Mucosa of descending colon (tissue), 3 donors: ENCODE measurements at places on chromosomes 5 and 9. TPM values are rescaled to one million over a fixed set of nuclear protein-coding genes. Genes with fewer than 3 reads are reported as not detected.

DNA sequence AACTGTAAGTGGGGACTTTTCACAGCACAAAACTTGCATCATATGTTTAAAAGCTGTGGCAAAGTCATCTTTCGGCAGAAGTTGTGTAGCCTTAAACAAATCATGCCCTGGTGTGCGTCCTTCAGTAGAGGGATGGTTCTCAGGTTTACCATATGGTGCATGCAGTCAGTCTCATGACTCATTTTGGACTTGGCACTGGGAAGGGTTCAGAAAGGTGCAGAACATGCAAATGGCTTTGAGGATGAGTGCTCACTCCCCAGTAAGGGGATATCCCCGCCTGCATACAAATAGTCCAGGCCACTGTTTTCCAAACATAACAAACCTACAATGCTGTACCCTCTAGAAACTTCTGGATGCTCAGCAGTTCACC, 260.3 kb downstream of the NDUFS4 start:
- no peak for DNase-seq

DNA sequence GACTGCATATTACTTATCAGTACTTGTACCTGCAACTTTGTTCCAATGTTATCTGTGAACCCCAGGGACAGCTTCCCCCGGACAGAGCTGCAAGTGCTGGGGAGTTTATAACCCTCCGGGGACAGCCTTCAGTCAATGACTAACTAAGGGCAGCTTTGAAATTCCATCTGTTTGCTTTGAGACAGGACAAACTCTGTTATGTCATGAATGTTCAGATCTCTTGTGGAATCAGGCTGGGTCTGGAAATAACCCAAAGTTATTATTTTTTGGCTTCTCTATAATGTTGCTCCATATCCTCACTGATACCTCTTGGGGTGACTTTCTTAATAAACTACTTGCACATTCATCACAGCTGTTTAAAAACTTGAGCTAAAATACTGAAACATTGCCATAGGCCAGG, 617.5 kb upstream of the TLE4 start:
- DNase-seq = no peak

GRCh38 chr9:124754289-124754688, 16.8 kb downstream of the NR6A1 start:
- no peak for DNase-seq

DNA sequence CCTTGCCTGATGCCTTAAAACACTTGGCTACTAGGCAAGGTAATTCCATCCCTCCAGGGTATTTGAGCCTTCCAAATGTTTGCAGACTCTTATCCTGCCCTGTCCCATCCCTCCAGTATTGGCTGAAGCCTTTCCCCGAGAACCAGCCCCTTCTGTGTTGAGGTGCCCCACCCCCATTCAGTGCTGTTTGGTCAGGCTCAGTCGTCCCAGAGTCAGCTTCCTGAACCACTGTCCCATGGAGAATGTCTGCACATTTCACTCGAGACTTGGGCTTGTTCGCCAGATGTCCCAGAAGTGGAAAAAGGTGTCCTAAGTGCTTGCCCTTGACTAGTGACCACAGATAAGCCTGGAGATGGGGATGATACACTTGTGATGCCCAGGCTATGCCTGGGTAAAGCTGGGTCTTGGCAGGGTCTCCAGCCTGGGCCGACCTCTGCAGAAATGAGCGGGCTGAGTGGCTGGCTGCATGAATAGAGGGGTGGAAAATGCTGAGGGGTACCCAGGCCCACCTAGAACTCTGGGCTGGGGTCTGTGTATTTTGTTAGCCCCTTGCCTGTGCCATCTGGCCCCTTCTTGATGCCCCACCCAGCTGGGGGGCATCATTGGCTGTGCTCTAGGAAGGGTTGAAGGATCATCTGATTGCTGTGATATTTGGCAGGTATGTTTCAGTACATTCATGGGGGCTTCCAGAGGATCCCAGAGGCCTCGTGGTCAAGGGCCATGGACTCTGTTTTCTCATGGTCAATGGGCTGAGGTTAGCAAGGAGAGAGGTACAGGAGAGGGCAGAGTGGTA, 178.4 kb downstream of the MACROH2A1 start:
- no peak for DNase-seq

GRCh38 chr5:178431782-178432165, 158.4 kb downstream of the COL23A1 start:
- no peak for DNase-seq

Gene WDR38
- not detected for total RNA-seq

Gene C9orf153
- not detected for total RNA-seq

GRCh38 chr5:31453522-31453921, 78.4 kb downstream of the DROSHA start:
- DNase-seq = no peak

DNA sequence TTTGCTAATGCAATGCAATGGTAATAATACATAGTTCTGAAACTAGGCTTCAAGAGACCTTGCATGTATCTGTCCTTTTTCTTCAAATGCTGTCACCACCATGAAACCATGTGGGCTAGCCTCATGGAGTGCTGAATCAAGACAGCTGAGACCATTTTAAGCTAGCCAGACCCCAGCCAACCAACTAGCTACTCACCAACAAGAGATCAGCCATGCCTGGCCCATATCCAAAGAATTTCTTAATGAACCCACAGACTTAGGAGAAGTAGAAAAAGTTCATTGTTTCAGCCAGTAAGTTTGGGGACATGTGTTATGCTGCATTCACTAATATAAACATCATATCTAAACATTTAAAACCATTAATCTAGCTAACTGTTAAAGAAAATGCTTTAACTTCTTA, 139.8 kb upstream of the EDIL3 start:
- no peak for DNase-seq

- no peak for DNase-seq
Measured at GRCh38 chr9:13705373-13705772, 425.9 kb upstream of the MPDZ start.

DNA sequence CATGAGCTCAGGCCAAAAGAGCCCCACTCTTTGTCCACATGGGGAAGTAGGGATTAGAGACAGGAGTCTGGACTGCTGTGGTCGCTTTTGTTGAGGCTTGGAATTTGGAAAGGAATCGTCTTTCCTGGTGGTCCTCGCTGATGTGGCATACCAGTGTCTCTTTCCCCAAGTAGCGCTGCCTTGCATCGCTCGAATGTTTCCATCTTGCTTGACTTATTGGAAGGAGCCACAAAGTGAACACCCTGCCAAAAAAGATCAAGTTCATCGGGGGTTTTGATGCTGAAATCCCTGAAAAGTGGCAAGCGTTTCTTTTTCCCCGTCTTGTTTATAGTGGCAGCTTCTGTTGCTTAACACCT, 161.3 kb downstream of the MACROH2A1 start:
- no peak for DNase-seq

Gene PCDH12
- total RNA-seq = 3.2 TPM

DNA sequence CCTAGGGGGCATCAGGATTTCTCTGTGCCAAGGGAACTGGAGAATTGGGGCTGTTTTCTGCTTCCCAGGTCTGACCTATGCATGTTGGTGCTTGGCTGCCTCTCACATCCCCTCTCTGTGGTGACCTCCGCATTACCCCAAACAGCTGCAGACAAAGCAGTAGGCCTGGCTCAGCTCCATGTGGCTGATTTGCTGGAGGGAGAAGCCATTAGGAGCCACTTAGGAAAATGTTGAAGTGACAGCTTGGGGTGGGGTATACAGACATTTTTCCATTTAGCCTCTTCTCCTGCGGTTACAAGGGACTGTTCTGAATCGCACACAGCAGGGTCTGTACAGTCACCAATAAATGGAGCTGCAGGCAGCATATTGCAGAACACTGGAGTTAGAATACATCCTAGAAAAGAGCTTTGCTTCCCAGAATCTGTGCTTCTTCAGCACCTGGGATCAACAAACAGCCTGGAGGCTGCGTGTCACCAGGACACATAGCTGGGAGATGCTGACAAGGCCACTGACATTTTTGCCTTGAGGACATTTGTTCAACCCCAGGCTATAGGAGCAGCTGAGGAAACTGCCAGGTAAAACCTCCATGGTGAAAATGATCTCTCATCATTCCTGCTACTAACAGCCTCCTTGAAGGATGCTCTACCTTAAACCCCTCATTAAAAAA, 335.3 kb downstream of the DIRAS2 start:
- DNase-seq = no peak

DNA sequence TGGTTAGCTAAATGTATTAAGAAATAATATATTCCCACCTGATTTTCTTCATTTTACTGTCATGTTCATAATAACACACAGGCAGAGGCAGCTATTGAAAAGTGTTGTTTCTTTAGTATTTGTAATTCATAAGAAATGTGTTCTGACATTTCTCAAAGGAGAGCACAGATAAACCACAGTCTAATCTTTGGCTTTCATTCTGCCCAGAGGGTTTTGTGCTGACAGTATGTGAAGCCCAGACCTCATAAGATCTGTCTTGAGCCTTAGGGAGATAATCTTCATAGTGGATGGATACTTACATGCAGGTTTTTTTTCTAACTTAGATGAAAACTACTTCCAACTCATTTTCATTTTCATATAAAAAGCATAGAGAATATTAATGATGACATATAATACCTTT, 206.1 kb downstream of the CHSY3 start:
- DNase-seq = no peak

DNA sequence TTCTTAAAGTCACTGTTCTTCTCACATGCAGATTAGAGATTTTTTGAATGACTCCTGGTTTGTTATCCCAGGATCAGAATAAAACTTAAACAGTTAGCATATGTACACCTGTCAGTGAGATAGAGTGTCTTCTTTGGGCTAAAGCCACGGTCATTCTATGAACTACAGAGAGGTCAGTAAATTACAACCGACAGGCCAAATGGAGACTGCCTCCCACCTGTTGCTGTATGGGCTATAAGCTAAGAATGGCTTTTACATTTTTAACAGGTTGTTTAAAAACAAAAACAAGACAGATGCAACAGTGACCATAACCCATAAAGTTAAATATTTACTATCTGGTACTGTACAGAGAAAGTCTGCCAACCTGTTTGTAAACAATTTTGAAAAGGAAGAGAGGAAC, 125.7 kb downstream of the ELAVL2 start:
- DNase-seq = no peak

DNA sequence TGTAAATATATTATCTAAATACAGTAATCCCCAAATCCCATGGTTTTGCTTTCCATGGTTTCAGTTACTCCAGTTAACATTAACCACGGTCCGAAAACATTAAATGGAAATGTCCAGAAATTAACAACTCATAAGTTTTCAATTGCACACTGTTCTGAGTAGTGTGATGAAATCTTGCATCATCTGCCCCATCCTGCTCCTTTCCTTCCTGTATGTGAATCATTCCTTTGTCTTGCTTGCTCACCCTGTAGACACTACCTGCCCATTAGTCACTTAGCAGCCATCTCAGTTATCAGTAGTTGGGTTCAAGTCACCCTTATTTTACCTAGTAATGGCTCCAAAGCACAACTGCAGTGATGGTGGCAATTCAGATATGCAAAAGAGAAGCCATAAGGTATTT, 1568.5 kb upstream of the WWC1 start:
- DNase-seq = no peak

Gene RETREG1
- 55.8 TPM for total RNA-seq

- peak; percentile 83 for DNase-seq
Measured at GRCh38 chr5:82174128-82174918, 103.8 kb downstream of the RPS23 start.

DNA sequence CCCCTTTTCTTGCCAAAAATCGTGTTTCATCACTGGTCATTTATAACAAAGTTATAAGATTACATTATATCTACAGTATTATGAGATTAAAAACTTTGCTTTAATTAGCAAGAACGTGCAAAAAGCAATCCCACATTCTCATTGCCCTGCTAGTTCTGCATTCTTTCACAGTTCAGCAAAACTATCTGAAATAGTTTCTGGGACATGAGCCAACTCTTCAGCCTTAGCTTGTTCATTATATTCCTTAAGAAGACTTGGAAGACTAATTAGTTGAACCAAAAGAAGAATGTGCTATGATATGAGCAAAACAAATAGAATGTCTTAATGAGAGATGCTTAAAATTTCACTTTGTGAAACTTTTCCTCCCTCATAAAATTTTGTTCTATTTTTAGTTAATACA, 76.7 kb downstream of the ITGA1 start:
- DNase-seq = no peak

Gene ZDHHC11
- 4.6 TPM for total RNA-seq

Gene TRAPPC13
- 31.9 TPM for total RNA-seq

Gene CHSY3
- total RNA-seq = 0.73 TPM

Gene ELOVL7
- 15.9 TPM for total RNA-seq

GRCh38 chr5:119168401-119168800, 97.5 kb downstream of the DMXL1 start:
- DNase-seq = no peak

Gene CATSPER3
- total RNA-seq = 1.3 TPM

GRCh38 chr5:103298607-103299188, 40.1 kb downstream of the MACIR start:
- no peak for DNase-seq

DNA sequence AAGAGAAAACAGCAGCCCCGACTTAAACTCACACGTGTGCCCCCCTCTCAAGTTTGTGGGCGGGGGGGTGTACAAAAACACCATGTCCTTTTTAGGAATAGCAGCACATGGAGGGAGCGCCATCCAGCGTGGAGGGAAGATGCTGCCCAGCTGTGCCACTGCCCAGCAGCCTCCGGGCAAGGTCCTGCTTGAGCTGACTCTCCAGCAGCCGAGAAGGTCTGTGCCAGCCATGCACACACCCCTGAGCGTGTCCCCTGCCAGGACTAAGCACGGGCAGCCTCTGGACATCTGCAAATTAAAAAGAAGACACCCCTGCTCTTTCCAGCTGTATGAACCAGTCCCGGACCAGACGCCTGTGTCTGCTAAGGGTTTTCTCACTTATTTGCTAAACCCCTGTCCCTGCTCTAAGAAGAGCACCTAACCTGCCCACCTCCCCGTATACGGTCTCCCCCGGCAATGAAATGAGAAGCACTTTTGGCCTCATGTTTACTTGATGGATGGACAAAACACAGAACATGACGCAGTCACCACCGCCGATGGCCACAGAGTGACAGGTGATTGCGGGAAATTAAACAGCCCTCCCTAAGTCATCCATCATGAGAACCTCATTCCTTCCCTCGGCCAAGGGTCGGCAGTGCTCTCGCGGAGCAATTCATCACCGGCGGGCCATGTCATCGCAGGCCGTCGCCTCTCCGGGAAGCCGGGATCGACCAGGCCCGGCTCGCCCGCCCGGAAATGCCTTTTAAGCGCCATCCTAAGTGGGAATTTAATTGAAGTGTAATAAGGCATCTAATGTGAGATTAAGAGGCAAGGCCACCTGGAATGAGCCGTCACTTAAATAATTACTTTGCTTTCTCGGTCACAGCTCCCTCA, 96.9 kb downstream of the OLFM1 start:
- DNase-seq = no peak

DNA sequence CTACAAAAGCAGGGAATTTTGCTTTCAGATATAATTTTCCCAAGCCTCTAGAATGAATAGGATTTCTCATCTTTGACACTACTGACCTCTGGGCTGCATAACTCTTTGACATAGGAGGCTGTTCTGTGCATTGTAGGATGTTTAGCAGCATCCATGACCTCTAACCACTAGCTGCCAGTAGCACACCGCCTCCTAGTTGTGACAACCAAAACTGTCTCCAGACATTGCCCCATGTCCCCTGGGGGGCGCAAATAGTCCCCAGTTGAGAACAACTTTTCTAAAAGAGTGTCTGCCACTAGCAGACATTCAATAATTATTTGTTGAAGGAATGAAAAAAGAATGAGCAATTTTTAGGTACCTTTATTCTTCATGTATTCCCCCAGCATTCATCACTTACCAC, 51.8 kb downstream of the POU4F3 start:
- no peak for DNase-seq

- DNase-seq = no peak
Measured at GRCh38 chr5:106127341-106127781, 1543.4 kb downstream of the EFNA5 start.

Gene SEC16A
- 69.5 TPM for total RNA-seq
